ENCODE measurements at places on chromosomes 16 and 17.

GRCh38 chr16:2184962-2185361 lies 11.4 kb downstream of the CASKIN1 start:
- DNase-seq: no peak

- DNase-seq: no peak
Measured at GRCh38 chr16:89586853-89587252, 11.3 kb downstream of the CPNE7 start.

DNA sequence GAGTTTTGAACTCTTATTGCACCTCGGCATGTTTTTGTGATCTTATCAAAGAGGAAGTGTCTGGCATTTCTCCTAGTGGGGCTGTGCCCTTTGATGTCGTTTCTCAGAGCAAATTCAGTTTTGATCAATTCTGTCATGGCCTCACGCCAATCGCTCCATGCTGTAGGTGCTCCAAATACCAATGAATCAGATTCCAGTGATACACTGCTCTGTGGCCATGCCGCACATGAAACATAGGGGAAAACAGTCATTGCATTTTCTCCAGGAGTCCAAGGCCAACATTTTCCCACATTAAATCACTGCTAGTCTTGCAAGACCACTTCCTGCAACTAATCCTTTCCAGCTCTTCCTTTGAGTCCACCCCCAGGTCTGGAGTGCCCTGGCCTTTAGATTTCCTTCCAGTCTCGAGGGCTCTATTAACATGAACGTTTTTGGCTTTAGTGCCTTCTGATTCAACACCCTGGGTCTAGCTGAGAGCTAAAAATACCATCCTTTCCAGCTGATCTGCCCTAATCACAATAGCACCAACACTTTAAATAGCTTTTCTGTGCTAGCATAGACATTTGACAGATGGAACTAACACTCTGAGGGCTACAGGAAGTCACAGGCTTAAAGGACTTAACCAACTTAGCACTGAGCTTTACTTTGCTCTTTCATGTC lies 18.2 kb upstream of the RASL10B start:
- no peak for DNase-seq

- no peak for DNase-seq
Measured at GRCh38 chr17:42989726-42990652, 8.2 kb upstream of the RPL27 start.

DNA sequence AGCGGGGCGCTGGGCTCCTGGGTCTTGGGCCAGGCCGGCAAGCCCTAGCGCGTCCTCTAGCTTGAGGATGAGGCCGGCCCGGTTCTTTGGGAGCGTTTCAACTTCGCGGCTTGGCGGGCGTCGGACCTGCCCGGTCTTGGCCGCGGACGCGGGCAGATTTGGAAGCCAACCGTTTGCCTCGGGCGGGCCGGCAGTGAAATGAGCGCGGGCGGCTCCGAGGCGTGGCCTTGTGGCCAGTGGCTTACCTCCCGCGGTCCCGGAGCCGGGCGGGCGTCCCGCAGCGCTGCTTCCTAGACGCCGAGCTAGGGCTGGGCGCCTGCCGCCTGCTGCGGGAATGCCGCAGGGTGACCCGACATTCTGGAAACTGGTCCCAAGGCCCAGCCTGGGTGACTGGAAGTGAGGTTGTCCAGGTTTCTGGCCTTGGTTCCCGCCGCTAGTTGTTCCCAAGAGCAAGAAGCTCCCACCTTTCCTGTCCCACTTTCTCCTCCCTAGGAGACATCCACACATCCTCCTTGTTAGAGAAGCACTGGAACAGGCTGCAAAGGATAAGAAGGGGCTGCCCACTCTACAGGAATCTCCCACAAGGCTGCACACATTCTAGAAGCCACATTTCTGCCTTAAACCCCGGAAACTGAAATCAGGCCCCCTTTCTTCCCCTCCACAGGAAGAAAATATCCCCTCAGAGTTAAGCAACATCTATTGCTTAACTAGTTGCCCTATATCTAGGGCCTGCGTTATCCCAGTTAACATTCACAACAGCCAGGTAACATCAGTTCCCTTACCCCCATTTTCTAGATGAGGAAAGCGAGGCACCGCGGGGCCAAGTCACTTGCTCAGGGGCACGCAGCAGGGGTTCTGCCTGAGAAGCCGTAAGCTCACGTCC lies 4.5 kb upstream of the CBX8 start:
- no peak for DNase-seq

DNA sequence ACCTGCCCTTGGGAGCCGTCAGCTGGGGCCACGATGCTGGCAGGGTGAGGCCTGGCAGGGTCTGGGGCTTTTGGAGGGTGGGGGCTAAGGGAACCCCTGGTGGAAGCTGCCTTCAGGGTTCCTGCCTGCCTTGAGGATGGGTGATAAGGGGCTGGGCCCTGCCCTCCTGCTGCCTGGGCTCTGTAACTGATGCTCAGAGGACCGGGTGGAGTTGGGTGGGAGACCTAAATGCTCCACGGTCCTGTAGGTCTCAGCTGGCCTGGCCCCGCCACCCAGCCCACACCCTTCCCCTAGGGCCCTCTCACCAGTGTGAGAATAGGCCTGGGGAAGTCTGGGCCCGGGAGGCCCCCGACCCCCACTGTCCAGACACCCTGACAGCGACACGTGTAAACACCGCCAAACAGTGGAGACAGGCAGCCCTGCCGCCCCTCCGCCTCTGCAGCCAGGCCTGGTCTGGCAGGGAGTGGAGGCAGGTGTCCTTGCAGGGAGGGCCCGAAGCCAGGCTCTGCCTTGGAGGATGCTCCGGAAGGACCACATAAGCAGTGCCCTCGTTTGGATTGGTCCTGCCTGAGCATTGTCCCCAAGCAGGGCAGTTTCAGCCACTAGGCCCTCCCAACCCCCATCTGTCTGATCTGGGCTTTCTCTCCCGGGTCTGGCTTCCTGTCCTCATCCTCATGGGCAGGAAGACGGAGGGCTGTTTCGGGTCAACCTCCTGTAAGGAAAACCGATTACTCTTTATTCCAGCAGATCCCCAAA lies 6.5 kb upstream of the BAHCC1 start:
- DNase-seq: no peak

GRCh38 chr16:11575223-11575589 lies 11.5 kb downstream of the LITAF start:
- DNase-seq: no peak

DNA sequence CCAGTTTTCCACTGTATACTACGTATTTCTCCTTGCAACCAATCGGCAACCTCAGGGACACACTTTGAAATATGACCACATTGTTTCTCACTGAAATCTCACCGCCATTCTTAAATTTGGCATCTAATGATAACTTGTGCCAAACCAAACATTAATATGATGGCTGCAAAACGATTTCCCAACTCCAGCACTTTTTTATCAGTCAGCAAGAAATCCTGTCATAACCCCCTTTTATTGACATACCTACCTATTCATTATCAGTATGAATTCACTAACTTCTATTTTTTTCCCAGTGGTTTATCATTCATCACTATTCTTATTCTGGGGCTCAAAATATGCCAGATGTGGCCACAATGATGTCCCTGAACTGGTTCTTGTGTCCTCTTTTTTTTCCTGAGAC lies 15.8 kb downstream of the MBTD1 start:
- DNase-seq: no peak

DNA sequence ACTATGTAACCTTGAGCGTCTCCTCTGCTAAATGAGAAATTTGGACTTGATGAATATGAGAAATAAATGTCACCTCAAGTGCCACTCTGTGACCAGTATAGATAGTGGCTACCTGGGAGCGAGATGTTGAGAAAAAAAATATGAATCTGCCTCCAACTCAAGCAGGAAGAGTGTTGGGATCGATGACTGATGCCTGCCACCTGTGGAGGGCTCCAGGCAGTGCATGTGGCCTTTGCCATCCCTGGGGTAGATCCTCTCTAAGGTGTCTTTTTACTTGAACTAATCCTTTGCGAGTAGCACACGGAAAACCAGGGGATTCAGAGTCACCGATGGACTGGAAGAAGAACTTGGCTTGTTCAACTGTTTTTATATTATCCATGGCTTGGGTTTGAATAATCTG lies 9.4 kb downstream of the CCDC182 start:
- DNase-seq: peak; percentile 33

DNA sequence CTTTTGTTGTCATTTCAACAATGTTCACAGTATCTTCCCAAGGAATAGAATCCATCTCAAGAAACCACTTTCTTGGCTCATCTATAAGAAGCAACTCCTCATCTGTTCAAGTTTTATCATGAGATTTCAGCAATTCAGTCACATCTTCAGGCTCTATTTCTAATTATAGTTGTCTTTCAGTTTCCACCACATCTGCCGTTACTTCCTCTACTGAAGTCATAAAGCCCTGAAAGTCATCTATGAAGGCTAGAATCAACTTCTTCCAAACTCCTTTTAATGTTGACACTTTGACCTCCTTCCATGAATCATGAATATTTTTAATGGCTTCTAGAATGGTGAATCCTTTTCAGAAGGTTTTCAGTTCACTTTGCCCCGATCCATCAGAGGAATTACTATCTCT lies 102.1 kb downstream of the CDH13 start:
- DNase-seq: no peak

- DNase-seq: no peak
Measured at GRCh38 chr16:54616610-54617009, 314.1 kb upstream of the IRX5 start.
